ENCODE measurements at places on chromosomes 2 and 18.

DNA sequence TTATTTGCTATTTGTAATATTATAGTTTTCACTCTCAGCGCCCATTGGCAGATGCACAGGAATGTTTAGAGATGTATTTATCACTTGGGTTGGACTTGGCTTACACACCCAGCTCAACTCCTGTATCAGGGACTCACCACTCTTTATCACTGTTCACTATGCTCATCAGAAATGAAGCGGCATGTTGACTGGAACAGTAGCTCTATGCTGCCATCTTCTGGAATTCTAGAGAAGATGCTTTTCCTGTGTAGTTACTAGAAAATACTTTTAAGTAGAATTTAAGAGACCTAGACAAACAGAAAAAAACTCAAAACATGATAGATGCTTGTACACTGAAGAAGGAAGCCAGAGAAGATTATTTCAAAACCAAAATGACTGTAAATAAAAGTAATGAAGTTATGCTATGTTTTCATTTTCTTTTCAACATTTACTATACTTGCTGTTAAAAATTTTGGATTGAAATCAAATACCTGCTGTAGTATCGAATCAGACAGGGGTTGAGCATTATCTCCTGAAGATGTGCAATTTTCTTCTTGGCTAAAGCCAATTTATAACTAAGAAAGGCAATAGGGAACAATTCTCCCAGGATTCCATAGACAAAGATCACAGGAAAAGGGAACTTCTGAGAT, 47.4 kb upstream of the NXPH2 start:
- peak; percentile 68 for DNase-seq

DNA sequence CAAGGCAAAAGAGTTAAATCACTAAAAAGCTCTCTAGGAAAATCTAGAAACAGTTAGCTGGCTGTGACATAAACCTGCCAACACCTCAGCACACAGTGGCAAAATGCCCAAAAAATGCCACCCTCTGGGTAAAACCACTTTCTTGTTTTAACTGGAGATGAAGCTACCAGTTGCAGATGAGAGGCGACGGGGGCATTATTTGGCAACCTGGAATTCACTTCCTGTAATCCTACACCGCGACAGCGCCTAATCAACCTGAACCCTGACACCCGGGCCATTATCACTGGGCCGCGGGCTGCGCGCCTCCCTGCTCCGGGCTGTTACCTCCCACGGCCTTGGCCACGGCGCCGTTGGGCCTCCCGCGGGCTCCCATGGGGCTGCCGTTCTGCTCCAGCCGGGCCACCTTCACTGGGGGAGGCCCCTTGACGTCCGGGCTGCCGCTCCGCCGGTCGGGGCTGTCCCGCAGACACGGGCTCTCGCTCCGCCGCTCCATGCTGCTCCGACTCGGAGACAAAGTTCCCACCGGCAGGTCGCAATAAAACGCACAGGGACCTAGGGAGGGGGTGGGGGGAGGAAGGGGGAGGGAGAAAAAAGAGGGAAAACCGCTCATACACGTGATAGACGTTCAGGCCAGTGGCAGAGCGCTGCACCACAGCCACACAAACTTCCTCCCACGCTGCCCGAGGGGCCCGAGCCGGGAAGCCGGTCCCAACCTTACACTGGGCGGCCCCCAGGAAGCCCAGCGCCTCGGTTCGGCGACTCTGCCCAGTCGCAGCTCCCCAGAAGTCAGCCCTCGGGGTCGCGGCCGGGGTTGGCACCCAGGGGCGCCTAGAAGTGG, 2.0 kb downstream of the SATB2 start:
- DNase-seq, result peak; percentile 96

DNA sequence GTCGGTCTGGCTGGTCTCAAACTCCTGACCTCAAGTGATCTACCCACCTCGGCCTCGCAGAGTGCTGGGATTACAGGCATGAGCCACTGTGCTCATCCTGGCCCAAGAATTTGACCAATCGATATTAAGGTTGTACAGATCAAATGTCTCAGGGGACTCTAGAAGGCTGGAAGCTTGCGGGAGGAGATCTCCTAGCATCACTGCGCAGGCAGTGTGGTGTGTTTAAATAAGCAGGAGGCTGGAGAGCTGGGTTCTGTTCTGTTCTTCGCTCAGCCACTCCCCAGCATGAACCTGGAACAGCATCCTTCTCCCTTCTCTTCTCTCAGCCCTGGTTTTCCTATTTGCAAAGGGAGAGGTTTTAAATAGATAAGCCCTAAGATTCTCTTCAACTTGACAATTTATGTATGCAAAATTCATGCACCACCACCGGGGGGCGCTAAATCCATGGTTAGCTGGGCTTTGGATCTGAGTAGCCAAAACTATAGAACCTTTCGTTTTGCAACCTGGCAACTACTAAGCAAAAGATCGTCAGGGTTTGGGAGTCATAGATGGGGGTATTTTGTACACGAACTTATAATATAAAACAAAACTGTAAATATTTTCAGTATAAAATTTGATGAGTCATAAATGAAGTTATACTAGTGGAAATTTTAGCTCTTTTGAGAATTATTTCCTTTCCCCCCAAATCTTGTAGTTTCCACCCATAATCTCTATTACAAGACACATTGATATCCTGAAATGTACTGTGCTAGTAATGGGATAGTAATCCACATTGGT, 60.6 kb downstream of the SLC16A14 start:
- DNase-seq, result peak; percentile 59

GRCh38 chr18:80068571-80069272, 34.5 kb downstream of the RBFA start:
- no peak for DNase-seq

DNA sequence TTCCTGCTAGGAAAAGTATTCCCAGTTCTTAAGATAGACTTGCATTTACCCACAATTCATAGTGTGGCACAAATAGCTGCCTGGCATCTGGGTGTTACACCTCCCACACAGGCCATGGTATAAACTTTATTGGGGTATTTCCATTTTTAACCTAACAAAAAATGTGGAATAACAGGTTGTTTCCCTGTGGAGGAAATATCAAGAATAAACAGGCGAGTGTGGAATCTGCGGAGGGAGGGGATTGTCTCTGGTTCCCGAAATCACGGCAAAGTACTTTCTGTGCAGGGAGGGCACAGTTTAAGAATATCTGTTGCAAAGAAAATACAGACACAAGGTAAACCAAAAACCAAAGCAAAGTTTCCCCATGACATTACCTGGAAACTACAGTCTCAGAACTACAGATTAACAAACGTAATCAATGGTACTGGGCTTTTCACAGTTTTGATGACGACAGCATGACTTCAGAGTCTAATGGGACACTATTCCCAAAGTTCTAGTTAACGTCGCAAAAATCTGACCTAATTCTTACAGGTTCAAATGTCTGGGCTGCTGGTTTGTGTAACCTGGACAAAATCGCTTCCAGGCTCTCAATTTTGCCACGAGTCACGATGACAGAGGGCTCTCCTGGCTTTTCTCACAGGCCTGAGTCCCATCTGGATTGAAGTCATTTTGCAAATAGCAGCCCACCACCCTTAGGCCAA, 1.4 kb downstream of the STARD7 start:
- no peak for DNase-seq

DNA sequence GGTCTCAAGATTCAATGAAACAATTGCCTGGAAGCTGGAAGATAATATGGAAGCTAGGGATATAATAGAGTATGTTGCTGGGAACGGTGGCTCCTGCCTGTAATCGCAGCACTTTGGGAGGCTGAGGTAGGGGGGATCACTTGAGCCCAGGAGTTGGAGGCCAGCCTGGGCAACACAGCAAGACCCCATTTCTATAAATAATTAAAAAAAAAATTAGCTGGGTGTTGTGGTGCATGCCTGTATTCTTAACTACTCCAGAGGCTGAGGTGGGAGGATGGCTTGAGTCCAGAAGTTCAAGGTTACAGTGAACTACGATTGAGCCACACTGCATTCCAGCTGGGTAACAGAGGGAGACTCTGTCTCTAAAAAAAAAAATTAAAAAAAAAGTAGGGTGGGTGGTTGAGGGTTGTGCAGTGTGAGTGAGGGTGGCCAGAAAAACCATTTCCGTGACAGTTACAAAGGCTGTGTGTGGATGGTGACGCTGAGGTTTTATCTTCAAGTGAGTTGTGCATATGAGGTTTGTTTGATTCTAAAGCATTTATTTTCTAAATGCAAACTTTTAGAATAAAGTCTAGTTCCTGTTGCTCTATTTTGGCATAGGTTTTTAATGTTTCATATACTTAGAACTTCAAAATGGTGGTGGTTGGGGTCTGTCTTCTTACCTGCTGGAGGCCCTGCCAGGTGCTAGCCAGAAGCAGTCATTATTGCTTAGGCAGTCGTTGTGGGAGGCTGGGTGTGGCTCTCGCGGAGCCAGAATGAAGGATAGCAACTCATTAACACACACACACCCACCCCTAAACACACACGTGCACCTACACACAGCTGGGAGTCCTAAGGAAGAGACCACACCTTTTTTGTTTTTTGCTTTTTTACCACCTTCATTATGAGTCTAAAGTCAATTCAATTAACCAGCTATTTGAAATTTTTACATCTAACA, 4.7 kb upstream of the IL1R2 start:
- peak; percentile 1 for DNase-seq

DNA sequence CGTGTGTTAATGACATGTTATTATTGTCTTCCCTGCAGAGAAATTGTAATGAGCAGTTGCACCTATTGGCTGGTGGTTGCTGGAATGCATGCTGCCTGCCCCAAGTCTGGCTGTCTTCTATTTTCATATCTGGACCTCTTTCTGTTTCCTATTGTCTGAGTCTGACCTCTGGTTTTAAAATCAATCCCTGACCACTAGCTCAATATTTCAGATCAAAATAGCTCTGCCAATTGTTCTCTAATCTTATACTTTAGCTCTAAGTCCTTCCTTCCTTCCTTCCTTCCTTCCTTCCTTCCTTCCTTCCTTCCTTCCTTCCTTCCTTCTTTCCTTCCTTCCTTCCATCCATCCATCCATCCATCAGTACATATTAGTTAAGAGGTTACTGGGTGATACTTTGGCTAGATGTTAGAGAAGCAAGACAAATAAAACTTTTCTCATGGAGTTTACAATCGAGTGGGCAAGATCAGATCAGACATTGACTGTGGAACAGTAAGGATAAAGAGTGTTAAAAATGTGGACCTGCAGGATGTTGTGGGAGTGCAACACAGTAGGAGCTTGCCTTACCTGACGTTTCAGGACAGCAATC, 417.1 kb downstream of the SOCS6 start:
- DNase-seq, result peak; percentile 94

DNA sequence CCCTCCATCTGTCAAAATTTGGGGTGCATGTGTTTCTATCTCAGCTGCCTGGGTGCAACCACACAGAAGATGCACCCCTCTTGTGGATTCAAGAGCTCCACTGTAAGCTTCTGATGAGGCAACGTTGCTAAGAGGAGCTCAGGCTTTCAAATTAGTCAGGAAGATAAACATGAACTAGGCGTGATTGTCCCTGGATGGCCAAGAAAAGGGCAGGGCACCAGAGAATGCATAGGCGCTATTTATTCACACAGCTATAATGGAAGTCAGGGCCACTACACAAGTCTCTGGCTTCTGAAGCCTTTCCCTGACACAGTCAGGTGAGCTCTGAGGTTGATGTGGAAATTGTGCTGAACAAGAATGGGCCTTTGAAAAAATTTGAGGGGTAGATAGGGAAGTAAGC, 1466.0 kb upstream of the CELF4 start:
- DNase-seq, result no peak

DNA sequence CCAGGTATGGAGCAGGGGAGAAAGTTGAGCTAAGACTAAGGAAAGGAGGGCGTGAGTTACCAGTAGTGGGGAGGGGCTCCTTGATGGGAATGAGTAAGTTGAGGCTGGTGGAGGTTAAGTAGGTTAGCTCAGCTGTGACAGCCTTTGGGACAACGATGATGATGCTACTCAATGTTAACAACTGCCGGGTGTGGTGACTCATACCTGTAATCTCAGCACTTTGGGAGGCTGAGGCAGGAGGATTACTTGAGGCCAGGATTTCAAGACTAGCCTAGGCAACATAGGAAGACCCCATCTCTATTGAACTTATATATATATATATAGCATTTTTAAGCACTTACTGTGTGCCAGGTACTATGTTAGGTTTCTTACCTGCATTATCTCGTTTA, 48.4 kb downstream of the HK2 start:
- no peak for DNase-seq

DNA sequence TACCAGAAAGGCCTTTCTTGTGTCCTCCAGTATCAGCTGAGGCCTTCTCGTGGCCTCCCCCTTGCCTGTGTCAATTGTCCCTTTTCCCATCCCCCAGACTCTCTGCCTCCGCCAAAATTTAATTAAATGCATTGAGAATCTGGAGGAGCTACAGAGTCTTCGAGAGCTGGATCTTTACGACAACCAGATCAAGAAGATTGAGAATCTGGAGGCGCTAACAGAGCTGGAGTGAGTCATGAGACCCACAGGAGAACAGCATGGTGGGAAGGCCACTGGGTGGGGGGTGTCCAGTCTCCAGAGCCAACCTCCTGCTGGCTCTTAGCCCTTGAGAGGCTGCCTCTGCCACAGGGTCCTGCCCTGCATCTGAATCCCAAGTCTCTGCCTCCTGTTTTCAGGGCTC, 8.8 kb downstream of the PPP1R7 start:
- no peak for DNase-seq

- DNase-seq, result peak; percentile 48
Observed at GRCh38 chr2:36069074-36069473, 286.5 kb upstream of the CRIM1 start.

GRCh38 chr2:234492717-234493485, 4.0 kb downstream of the ARL4C start:
- DNase-seq, result no peak

DNA sequence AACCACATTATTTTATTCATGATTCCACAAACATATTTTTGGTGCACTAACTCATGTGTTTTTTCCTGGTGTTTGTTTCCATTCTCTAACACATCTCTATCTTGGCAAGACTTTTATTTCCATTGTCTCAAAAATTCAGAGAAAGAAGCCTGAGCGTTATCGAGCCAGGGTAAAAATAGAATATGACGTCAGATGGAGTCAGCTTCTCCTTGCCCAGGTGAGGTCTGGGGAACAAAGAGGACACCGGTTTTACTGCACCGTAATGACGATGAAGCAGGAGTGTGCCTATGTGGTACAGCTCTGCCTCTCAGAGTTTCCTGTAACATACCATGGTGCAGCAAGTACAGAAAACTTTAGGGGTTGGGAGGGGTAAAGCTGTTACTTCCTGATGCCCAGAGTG, 661.6 kb downstream of the PLCL1 start:
- DNase-seq, result peak; percentile 16

DNA sequence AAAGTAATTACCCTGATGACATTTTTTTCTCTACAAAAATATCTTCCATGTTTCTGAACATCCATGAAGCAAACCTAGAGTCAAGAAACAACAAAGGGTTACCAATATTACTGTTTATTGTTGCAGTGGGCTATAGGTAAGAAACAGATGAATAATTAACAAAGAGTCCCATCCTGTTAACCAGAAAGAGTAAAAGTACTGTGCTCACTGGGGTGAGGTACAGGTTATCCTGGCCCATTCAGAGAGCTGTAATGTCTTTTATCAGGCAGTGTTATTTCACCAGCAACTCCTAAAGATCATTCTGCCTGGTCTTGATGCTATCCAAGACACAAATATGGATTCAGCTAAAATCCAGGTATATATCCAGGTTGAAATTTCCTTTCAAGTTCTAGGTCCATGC, 754.9 kb downstream of the SATB2 start:
- DNase-seq, result no peak

- peak; percentile 55 for DNase-seq
Observed at GRCh38 chr2:113877711-113878598, 11.9 kb upstream of the ACTR3 start.

All from NCI-H69 (cell line).